Caki2 (cell line): ENCODE measurements at places on chromosomes 2 and 18. TPM values are rescaled to one million over a fixed set of nuclear protein-coding genes. Genes with fewer than 3 reads are reported as not detected.

GRCh38 chr2:173983391-173983871 is 18.3 kb upstream of the SP3 start:
- DNase-seq, result no peak

- DNase-seq, result no peak
Observed at GRCh38 chr2:205914213-205915129, 171.5 kb downstream of the INO80D start.

PLCL1 gene
- not detected in 2 replicates for total RNA-seq

DNA sequence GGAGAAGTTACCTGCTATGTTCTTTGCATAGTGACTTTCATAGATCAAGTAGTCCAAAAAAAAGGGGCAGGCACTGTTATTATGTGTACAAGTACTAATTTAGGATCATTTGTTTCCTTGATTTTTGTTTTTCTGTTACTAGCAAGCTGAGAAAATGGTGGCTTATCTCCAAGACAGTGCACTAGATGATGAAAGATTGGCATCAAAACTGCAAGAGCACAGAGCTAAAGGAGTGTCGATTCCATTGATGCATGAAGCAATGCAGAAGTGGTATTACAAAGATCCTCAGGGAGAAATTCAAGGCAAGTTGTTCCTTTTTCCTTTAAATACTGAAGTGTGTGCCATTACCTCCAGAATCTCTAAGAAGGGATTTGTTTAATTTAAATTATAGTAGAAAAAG is 19.6 kb upstream of the KCNJ13 start:
- no peak for DNase-seq

DHX57 gene
- total RNA-seq, result 10.7 and 17.0 TPM in 2 replicates

GRCh38 chr2:10867692-10868420 is 43.9 kb upstream of the KCNF1 start:
- no peak for DNase-seq

GRCh38 chr2:146540271-146540932 is 1304.4 kb upstream of the ACVR2A start:
- no peak for DNase-seq

GRCh38 chr18:63220903-63221302 is 98.7 kb downstream of the BCL2 start:
- DNase-seq, result no peak

ASB18 gene
- not detected in 2 replicates for total RNA-seq

GRCh38 chr2:151973901-151974199 is 125.0 kb downstream of the CACNB4 start:
- no peak for DNase-seq

DNA sequence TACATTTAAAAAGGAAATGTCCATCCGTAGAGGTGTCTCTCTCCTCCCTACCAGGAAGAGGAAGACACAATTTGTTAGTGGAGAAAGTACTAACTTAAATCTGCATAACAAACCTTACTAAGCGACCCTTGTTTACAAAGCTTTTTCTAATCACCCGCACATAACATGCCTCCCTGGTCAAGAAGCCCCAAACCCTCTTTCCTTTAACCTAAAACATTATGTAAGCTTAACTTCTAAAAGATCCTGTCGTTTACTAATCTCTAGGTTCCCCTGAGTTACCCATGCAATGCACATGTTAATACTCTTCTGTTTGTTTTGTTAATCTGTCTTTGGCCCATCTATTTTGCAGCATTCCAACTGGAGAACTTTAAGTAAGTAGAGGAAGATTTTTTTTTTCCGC is 630.3 kb upstream of the NRXN1 start:
- DNase-seq, result no peak

DNA sequence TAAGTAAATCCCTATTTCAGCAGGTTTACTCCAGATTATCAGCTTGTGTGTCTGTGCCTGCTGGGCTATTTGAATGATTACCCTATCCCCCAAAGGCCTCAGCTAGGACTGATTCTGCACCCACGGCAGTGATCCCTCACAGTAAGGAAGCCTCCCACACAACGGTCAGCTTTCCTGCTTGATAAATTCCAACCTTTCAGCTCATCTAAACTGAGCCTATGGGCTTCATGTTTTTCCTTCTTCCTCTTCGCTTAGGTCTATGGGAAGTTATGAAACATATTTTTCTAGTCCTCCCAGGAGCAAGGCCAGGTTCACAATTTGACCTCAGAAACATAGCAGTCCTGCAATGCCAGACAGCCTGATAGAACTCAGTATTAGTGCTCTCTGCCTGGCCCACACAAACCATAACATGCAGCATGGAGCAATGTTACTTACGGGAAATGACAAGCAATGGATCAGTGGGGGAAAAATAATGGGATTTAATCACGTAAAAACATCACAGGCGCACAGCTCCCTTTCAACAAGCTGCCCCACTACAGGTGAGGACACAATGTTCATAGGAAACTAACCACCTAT is 170.9 kb downstream of the ZNF521 start:
- no peak for DNase-seq

DNA sequence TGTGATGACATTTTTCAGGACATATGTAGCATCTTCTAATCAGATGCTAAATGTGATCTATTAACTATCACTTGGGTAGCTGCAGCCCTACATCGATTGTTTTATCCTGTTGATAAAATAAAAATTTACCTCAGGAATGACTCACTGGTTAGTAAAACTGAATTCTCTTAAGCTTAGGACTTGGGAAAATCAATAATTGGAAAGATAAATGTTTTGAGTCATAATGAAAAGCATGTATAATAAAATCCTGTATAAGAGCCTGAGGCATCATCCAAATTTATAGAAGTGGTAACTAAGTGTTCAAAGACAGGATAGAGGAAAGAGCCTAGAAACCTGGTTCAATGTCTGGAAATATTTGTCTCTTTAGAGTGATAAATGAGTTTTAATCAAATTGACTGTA is 168.1 kb upstream of the VWC2L start:
- no peak for DNase-seq

DAW1 gene
- 3.4 and 4.3 TPM in 2 replicates for total RNA-seq

- DNase-seq, result no peak
Observed at GRCh38 chr2:163703386-163703785, 32.4 kb downstream of the FIGN start.

DNA sequence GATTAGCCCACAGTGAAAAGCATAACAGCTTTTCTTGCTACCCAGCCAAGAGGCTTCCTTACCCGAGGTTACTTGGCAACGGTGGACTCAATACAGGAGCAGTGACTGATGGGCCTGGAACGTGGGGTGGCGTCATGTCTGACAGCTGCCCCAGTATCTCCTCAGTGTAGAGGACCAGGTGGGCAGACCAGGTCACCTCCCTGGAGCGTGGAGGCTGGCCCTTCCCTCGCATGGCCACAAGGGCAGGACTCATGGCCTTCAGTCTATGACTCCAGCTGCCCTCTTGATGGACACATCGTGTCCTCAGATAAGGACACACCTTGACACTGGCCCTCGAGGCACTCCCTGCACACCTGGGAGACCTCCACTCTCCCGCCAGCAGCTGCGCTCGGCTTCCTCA is 6.4 kb downstream of the ASPRV1 start:
- DNase-seq, result no peak

MC5R gene
- total RNA-seq, result not detected in 2 replicates

UPP2 gene
- total RNA-seq, result not detected in 2 replicates

GRCh38 chr2:126571403-126571802 is 84.6 kb upstream of the GYPC start:
- no peak for DNase-seq

C2orf15 gene
- 0.95 and 4.2 TPM in 2 replicates for total RNA-seq

ANKRD39 gene
- 33.2 and 53.3 TPM in 2 replicates for total RNA-seq

- no peak for DNase-seq
Observed at GRCh38 chr18:54269893-54270844, 852 bp downstream of the POLI start.

ADNP2 gene
- total RNA-seq, result 8.1 and 10.5 TPM in 2 replicates

TTN gene
- total RNA-seq, result under 0.01 TPM in 1 of 2 replicates, not detected in the other

DNA sequence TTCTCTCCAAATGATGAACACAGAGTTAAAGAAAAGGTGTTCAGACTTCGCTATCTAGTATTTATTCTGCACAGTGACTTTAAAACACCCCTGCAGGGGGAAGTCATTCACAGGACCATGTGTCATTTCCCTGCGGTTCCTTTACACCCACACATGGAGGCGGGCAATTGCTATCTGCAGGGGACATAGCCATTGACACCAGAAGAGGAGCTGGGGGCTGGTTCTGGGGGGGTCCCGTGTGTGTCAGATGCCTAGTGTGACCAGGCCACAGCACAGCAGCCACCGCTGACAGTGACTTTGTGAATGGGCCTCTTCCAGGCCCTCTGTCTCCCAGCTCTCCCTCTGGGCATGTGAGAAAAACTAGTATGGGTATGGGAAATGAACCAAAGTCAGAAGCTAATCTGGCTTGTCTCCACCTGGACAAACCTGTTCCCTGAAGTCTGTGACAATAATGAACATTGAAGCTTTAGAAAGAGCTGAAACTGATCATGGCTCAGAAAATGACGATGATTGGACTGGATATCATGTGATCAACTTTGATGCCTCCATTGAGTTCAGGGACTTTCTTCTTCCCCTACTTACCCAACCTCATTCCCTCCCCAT is 7.5 kb upstream of the GBX2 start:
- no peak for DNase-seq

DNA sequence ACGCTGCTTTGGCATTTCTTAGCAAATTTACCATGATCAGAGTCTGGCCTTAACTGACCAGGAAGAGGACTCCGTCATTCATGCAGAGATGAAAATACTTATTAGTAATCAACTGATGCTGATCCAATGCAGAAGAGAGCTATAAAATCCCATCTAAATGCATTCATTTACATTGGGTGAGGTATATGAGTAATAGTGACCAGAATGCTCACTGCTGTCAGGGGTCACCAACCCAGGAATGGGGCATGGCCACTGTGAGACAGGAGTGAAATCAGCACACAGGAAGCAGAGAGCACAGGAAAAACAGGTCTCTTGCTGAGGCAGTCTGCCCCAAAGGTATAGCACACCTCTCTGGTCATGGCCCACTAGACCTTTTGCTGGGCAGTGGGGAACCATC is 68.1 kb upstream of the TMEM247 start:
- DNase-seq, result peak; percentile 57

GRCh38 chr2:12005886-12006681 is 259.7 kb downstream of the LPIN1 start:
- peak; percentile 88 for DNase-seq

DNA sequence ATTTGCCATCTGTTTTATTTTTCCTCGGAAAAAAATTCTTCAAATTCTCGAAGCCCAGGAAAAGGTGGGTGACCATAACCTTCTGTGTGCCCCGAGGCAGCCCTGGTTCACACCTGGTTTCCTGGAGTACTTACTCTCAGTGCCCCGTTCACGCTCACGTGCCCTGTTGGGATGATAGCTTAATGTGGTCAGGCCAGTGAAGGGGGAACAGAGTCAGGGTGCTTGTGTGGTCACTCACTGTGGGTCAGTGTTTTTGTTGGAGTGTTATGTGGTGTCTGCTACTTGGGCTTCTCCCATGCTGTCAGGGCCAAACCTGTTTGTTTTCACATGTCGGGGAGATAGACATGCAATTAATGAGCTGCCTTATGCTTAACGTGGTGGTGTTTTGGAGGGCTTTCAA is 78.1 kb downstream of the MAP4K4 start:
- no peak for DNase-seq

SATB2 gene
- total RNA-seq, result 1.6 and 5.4 TPM in 2 replicates

AGXT gene
- total RNA-seq, result not detected in 2 replicates

CCBE1 gene
- total RNA-seq, result 0.17 TPM in 1 of 2 replicates, not detected in the other

SF3B6 gene
- 239 and 275 TPM in 2 replicates for total RNA-seq

DSC1 gene
- not detected in 2 replicates for total RNA-seq

ATAD2B gene
- total RNA-seq, result 2.0 and 5.7 TPM in 2 replicates

DNA sequence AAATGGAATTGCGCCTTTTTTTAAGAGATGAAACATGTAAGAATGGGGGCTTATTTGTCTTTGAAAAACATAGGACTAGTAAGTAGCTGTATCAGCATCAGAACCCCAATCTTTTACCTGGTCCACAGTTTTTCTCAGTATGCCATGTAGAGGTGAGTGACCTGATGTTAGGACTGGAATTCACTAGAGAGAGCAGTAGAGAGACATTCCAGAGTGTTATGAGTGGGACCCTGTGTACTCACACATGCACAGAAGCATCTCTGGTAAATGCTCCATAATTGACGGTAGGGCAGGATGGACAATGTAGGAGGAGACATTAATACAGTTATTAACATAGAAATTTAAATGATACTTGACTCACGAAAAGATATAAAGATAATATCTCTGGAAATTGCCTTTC is 1.4 kb upstream of the GALNT13 start:
- DNase-seq, result no peak

- DNase-seq, result no peak
Observed at GRCh38 chr2:8178911-8179310, 502.9 kb upstream of the ID2 start.

ANKRD12 gene
- 9.0 and 9.1 TPM in 2 replicates for total RNA-seq

RALBP1 gene
- 31.6 and 47.6 TPM in 2 replicates for total RNA-seq

ZAP70 gene
- 0.71 TPM in 1 of 2 replicates, not detected in the other for total RNA-seq

DNA sequence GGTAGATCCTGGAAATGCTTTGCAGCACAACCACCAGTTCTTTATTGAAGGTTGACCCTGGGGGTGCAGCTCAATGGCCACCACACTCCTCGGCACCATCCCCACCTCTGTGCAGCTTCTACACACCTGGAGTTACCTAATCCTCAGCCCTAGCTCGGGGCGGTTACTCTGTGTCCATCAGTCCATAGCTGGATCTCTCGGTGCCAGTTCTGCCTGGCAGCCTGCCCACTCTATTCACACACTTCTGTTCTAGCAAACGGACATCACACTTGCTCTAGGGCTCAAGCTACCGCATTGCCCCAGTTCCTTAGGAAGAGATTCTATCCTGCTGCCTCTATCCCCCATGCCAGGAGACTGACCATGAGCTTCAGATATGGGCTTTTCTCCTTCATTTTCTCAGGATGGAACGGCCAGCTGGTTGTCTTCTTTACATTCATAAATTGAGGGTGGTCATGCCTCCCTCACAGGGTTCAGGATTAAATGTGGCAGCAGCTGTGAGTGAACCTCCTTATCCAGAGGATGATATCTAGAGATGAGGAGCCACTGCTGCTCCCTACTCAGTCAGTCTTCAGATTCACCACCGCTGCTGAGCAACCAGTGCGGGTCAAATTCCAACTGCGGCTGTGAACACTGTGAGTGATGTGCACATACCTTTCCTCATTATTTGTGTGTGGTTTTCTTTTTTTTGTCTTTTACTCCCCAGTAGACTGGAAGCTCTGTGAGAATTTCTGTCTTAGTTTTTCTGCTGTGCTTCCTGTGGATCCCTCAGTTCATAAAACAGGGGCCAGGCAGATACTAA is 66.9 kb upstream of the TRIB2 start:
- no peak for DNase-seq

CERKL gene
- 0.52 and 1.6 TPM in 2 replicates for total RNA-seq

- DNase-seq, result no peak
Observed at GRCh38 chr18:40371673-40372072, 1583.4 kb upstream of the PIK3C3 start.

- DNase-seq, result no peak
Observed at GRCh38 chr2:235516257-235516656, 22.4 kb downstream of the AGAP1 start.

GRCh38 chr2:237307474-237307873 is 106.5 kb downstream of the COL6A3 start:
- DNase-seq, result no peak

MRPS9 gene
- total RNA-seq, result 41.8 and 62.6 TPM in 2 replicates

EML6 gene
- total RNA-seq, result not detected in 2 replicates
